ENCODE measurements at places on chromosomes 7 and 10. TPM values are rescaled to one million over a fixed set of nuclear protein-coding genes. Genes with fewer than 3 reads are reported as not detected.
A peak's percentile ranks its signal among the peaks of the same experiment; 100 is the strongest.

GRCh38 chr7:47449810-47450590 is 131.9 kb downstream of the TNS3 start:
- no peaks in the 10 kb centered on the region for H3K27me3 ChIP-seq
- H3K36me3 ChIP-seq = no peaks in the 10 kb centered on the region
- peaks cover 21% of the 10 kb centered on the region for H3K4me1 ChIP-seq
- H3K4me3 ChIP-seq = no peak overlapping the region

GRCh38 chr7:106216517-106216922 is 68.3 kb downstream of the NAMPT start:
- H3K4me1 ChIP-seq = no peaks in the 10 kb centered on the region
- DNase-seq = no peak
- no peak overlapping the region for H3K4me3 ChIP-seq
- no peak overlapping the region for H3K27ac ChIP-seq
- no peaks in the 10 kb centered on the region for H3K27me3 ChIP-seq
- no peaks in the 10 kb centered on the region for H3K36me3 ChIP-seq

- no peaks in the 10 kb centered on the region for H3K27me3 ChIP-seq
- no peak overlapping the region for H3K4me3 ChIP-seq
- no peaks in the 10 kb centered on the region for H3K4me1 ChIP-seq
- DNase-seq = no peak
Measured at GRCh38 chr7:8343556-8343955, 81.6 kb upstream of the ICA1 start.

DNA sequence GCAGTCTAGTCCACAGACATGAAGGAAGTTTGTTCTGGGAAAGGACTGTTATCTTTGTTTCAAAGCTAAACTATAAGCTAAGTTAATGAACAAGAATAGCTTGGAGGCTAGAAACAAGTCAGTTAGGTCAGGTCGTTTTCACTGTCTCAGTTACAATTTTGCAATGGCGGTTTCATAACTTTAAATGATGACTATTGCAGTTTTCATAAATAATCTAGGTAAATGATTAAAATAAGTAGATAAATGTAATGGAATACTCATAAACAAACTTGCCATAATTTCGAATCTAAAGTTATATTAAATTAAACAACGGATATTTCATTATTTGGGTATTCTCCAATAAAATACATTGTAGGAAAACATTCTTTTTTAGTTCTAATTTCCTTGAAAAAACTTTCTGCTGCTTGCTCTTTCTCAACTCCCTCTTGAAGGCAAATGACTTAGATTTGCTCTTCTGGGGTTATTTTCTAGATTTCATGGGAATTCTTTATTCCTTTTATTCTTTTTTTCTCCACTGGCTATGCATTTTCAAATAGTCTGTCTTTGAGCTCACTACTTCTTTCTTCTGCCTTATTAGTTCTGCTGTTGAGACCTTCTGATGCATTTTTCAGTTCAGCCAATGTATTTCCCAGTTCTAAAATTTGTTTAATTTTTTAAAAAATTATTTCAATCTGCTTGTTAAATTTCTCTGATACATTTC is 103.8 kb upstream of the APBB1IP start:
- peaks cover 11% of the 10 kb centered on the region for H3K4me1 ChIP-seq
- H3K4me3 ChIP-seq = no peak overlapping the region
- H3K27ac ChIP-seq = no peak overlapping the region
- no peaks in the 10 kb centered on the region for H3K36me3 ChIP-seq
- no peaks in the 10 kb centered on the region for H3K27me3 ChIP-seq
- peak; percentile 54 for DNase-seq

DNA sequence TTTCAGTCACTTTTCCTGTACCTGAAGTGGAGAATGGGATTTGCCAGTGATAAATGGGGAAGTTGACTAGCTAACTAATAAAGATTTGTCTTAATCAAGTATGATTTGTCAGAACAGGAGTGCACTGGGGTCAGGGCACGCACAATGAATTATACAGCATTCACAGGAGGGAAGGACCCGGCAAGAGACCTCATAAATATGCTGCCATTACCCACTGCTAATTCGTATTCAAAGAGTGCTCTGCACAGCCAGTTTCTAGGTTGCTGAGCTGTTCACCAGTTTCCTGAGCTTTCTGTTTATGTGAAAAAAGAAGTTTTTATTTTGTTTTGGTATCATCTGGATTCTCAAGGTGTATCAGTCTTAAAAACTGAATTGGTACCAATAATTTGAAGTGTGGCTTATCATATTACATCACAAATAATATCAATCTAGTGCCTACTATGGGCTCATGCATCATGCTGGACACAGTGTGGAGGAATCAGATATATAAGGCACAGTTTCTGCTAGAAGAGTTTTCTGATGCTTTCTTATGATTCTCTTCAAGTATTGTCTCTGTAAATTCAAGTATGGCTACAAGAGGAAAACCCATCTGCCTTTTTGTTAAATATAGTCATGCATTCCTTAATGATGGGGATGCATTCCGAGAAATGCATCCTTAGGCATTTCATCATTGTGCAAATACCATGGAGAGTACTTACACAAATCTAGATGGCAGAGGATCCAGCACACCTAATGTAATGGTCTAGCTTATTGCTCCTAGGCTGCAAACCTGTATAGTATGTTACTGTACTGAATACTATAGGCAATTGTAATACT is 202.2 kb downstream of the VTI1A start:
- no peak overlapping the region for H3K27ac ChIP-seq
- no peaks in the 10 kb centered on the region for H3K27me3 ChIP-seq
- H3K36me3 ChIP-seq = no peaks in the 10 kb centered on the region
- no peak overlapping the region for H3K4me3 ChIP-seq

DNA sequence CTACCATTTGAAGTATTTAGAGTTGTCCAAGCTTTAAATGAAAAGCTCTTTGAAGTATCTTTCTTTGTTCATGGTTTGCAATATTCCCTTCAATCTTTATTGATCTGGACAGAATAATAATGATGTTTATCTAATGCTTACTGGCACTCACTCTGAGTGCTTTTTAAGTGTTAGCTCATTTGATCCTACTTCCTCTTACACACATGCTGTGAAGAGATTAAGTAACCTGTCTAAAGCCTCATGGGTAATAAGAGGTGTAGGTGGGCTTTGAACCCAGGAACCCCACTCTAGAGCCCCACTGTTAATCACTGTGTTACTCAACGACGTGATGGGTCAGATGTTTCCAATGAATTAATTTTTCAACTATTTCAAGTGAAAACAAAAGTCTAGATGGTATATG is 31.1 kb upstream of the ADD3 start:
- no peaks in the 10 kb centered on the region for H3K36me3 ChIP-seq
- no peak for DNase-seq
- H3K27ac ChIP-seq = no peak overlapping the region
- peaks cover 13% of the 10 kb centered on the region for H3K4me1 ChIP-seq

GRCh38 chr7:150444674-150445365 is 5.6 kb upstream of the GIMAP8 start:
- H3K4me1 ChIP-seq = peaks cover 7% of the 10 kb centered on the region
- H3K36me3 ChIP-seq = no peaks in the 10 kb centered on the region
- no peak overlapping the region for H3K27ac ChIP-seq
- no peak for DNase-seq
- H3K27me3 ChIP-seq = no peaks in the 10 kb centered on the region

DNA sequence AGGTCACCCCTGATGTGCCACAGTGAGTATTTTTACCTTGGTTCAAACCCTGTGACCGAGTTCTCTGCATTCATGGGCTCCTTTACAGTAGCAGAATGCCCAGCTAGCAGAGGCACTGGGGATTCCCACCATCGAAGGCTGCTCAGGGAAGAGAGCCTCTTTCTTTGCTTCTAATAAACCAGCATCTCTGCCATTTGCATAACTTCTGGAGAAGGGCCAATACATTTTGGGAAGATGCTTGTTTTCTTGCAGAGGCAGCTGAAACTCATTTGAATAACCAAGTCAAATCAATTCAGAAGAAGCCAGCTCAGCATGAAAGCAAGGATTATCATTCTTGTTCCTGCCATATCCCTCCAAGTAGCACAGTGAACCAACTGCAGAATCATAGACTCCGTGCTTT is 82.9 kb upstream of the WDR11 start:
- no peak for DNase-seq
- H3K27me3 ChIP-seq = no peaks in the 10 kb centered on the region
- H3K36me3 ChIP-seq = no peaks in the 10 kb centered on the region

DNA sequence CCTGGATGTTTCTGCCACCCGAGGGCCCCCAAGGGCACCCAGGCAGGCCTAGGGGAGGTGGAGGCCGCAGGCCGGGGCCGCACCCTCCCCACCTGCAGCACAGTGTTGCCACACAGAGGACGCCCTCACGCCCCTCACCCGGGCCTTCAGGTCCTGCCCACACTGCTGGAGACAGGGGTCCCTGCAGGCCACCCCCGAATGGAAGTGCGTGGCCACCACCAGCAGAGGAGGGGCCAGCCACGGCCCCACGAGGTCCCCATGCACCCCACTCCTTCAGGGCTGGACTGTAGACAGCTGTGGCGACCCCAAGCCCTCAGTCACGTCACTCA is 35.4 kb downstream of the ADAP1 start:
- no peak for DNase-seq
- H3K27me3 ChIP-seq = no peaks in the 10 kb centered on the region
- peaks cover 9% of the 10 kb centered on the region for H3K4me1 ChIP-seq
- no peaks in the 10 kb centered on the region for H3K36me3 ChIP-seq
- H3K27ac ChIP-seq = no peak overlapping the region

DNA sequence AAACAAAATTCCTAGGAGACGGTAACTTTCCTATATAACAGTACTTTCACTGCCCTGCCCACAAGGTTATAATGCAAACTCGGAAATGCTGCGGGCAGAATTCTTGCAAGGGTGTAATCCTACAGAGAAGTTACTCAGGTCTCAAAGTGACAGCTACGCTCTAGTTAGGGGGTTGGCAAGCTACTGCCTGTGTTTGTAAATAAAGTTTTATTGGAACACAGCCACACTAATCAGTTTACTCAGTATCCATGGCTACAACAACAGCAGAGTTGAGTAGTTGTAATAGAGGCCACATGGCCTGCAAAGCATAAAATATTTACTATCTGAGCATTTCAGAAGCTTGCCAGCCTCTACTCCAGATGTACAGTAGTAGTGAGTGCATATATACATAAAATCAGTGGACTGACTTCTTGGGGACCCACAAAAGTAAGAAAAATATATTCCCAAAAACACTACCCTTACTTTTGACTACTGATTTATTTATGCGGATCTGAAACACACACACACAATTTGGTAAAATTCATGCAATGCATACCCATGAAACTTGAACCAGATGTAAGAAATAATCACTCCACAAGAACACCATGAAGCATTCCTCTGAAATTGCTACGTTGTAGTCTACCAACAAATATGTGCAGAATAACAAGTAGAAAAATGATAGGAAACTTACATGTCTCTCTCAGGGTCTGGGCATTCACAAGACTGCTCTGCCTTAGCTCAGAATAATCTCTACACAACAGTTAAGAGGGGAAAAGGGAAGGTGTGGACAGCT is 53.0 kb downstream of the SMURF1 start:
- no peak for DNase-seq
- H3K27ac ChIP-seq = no peak overlapping the region
- H3K4me1 ChIP-seq = peaks cover 23% of the 10 kb centered on the region
- H3K4me3 ChIP-seq = no peak overlapping the region
- H3K27me3 ChIP-seq = no peaks in the 10 kb centered on the region

DNA sequence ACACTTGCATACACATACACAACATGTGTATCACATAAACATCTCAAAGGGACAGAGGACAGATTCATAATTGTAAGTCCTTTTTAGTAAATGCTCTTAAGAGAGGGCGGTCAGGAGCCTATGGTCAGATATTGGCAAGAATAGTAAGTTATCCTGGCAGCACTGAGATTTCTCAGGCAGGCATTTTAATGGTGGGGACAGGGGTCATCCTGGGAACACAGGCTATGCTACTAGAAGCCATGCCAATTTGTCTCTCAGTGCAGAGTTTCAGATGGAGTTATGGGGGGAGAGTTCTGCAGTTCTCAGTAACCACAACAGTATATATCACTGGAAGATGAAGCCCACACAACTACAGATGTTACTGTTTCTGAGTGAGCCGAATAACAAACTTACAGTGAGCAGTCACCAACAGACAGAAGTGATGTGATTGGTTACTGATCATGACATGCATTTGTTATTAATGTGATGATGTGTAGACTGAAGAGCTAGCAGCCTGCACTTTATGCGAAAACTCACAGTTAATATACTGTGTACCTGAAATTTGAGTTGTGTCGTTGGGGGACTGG is 16.4 kb downstream of the ZNF487 start:
- peak overlapping the region; percentile 96 for H3K27ac ChIP-seq
- no peaks in the 10 kb centered on the region for H3K27me3 ChIP-seq
- peak; percentile 59 for DNase-seq
- H3K36me3 ChIP-seq = no peaks in the 10 kb centered on the region
- peaks cover 44% of the 10 kb centered on the region for H3K4me1 ChIP-seq

GRCh38 chr7:109092268-109092667 is 522.6 kb downstream of the DNAJB9 start:
- no peak overlapping the region for H3K4me3 ChIP-seq
- H3K4me1 ChIP-seq = no peaks in the 10 kb centered on the region
- no peak for DNase-seq
- H3K36me3 ChIP-seq = no peaks in the 10 kb centered on the region
- no peak overlapping the region for H3K27ac ChIP-seq

The RAB19 gene
- not detected for total RNA-seq

The VWDE gene
- not detected for total RNA-seq

The STK17A gene
- total RNA-seq = 8.2 TPM

The WDR86 gene
- not detected for total RNA-seq

The NEURL1 gene
- 0.04 TPM for total RNA-seq

The PITX3 gene
- total RNA-seq = not detected

The EVX1 gene
- not detected for total RNA-seq
